ENCODE measurements at places on chromosomes 1 and 21.

DNA sequence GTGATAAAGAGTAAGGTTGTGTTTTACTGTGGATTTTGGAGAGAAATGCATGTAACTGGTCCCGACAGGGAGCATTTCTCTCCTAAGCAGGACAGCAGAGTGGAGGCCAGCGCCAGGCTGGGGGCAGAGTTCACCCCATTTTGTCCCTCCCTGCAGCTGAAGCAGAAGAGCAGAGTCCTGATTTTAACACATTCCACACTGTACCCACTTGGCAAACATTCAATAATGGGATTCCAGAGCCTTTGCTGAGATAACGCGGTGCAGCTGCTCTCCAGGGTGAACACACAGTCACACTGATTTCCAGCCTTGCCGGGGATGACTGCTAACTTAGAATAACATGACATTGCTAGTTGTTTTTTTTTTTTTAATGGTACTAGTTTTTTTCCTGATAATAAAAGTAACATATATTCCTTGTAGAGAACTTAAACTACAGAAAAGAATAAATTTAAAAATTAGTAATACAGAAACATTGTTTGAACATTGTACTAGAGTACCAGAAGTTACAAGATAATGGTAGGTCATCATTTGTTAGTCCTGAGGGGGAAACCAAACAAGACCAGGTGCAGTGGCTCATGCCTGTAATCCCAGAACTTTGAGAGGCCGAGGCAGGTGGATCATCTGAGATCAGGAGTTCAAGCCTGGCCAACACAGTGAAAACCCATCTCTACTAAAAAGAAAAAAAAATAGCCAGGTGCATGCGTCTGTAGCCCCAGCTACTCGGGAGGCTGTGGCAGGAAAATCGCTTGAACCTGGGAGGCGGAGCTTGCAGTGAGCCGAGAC lies 77.2 kb downstream of the SCCPDH start:
- DNase-seq: no peak

GRCh38 chr1:115241309-115241708 lies 96.7 kb downstream of the NGF start:
- DNase-seq: no peak

DNA sequence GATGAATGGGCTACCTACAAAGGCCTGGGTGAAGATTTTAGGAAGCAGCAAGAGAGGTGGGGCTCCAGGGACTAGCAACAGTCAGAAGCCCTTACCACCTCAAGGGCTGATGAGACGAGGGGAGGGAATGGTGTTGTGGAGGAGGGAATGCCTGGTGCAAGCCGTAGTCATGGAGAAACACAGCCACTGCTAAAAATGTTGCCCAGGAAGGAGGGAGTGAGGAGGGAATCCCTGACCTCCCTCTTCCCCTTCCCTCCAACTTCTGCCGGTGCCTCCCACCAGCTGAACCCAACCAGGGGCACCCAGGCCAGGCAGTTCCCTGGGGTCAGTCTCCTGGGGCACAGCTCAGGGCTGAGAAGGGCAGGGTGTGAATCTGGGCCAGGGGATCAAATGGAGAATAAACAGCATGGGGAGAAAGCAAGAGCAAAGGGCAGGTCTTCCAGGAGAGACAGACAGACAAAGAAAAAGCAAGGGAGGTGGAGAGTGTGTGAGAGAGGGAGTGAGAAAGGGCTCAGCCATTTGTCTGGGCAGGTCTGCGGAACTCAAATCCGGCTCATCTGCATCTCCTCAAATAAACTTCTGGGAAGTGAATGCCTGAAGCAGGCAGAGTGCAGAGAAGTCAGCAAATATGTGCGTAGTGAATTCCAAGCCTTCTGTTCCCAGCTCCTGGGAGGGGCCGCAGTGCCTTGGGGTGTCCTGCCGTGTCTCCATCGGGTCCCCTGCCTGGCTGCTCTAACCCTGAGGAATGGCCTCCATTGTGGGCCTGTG lies 27.1 kb upstream of the POU3F1 start:
- DNase-seq: no peak

- no peak for DNase-seq
Observed at GRCh38 chr1:2053217-2053616, 3.0 kb downstream of the PRKCZ start.

DNA sequence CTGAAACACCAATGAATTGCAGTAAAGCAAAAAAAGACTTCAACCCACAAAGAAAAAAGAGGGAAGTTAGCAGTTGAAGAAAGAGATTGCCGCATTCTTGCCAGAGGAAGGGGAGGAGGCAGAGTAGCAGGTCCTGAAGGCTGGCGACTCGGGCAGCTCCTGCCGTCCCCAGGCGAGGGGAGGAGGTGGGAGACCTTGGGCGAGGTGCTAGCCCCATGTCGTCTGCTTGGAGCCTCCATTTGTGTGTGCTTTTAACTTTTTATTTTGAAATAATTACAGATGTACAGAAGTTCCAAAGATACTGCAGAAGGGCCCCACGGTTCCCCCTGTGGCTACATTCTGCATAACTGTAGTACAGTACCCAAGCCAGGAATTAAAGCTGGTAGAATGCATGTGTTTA lies 6.7 kb downstream of the TRPM2 start:
- no peak for DNase-seq

DNA sequence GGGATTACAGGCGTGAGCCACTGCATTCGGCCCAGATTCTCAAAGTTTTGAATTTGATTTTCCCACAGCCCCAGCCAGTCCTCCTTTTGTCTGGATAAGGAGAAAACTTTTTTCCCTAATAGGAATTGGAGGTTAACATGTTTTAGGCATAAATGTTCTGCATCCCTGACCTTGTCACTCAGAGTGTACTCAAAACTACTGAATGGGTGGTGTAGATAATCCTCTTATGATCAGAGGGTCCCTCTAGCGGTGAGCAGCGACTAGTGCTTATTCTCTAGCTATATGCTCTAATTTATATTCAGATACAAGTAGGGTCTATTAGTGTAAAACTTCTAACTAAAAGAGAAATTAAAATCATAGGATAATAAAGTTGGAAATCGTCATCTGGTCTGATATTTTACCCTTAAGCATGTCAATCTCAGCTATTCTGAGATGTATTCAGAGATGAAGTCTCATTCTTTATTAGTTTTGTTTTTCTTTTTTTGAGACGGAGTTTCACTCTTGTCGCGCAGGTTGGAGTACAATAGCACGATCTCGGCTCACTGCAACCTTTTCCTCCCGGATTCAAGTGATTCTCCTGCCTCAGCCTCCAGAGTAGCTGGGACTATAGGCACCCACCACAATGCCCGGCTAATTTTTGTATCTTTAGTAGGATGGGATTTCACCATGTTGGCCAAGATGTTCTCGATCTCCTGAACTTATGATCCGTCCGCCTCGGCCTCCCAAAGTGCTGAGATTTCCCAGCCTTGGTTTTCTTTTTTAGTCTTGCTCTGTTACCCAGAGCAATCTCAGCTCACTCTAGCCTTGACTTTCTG lies 2.7 kb upstream of the PSMD4 start:
- DNase-seq: no peak

DNA sequence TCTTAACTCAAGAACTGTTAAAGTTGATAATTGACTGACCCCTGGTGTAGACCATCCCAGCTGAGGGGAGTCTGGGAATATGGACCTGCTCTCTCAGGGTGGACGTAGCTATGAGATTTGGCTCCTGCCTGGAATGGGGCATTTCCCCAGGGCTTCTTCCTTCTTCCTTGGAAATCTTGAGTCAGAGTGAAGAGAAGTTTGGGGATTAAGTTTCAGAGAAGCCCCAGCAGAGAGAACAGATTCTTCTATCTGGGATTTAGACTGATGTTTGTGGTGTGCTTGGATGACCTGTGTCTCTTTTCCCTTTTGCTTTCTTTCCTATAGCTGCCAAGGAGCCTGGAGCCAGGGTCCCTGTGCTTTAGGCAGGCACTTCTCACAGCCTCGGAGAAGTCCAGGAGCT lies 13.2 kb downstream of the AKR1A1 start:
- no peak for DNase-seq

DNA sequence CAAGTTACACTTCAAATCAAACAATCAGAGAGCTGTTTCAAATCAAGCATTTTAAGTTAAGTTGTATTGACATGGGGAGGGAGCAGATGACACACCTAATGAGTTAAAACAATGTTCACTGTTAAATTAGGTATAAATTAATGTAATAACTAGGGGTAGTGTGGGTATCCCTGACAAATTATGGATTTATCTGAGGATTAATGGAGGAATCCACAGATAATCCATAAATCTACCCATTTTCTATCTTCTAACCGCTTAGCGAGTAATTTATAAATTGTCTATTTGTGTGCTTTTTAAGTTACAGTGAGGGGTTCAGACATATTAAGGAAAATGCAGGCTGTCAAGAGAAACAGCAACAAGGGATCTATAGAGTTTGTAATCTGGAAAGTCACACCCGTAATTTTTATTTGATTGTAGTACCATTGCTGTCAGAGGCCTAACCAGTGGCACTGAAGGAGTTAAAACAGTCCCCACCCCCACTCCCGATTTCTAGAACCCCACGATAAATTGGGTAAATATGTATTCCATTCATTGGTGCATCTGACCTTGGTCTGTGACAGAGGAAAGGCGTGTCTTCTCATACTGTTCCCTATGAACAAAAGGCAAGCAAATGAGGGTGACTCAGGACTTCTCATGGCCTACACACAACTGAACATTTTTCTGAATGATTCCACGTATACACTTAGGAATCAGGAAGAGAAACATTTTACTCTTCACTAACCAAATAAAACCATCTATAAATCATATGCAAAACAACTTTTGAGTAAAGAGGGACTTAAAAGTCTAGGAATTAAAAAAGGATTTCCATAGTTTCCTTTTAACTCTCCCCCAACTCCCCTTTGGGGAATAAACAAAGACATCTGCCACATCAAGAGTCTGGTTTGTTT lies 7.4 kb downstream of the IRF2BP2 start:
- no peak for DNase-seq

DNA sequence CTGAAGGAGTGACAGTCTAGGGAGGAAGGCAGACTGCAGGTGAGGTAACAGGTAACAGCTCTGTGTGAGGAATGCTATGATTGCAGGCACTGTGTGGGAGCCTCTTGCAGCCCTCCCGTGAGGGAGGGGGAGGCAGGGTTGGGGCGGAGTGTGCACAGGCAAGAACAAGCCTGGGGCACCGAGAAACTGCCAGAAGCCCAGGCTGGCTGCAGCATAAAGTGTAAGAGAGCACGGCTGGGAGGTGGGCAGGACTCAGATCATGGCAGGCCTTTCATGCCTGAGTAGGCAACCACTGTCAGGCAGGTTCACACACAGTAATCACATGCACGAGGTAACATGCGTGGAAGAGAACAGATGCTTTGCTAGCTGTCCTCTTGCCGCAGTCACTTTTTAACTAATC lies 11.3 kb upstream of the RHEX start:
- no peak for DNase-seq

- DNase-seq: no peak
Observed at GRCh38 chr1:89624314-89624713, 8.6 kb upstream of the LRRC8C start.

GRCh38 chr1:117572546-117572945 lies 33.3 kb upstream of the TENT5C start:
- no peak for DNase-seq

- DNase-seq: no peak
Observed at GRCh38 chr1:69991644-69992043, 213.7 kb downstream of the LRRC40 start.

DNA sequence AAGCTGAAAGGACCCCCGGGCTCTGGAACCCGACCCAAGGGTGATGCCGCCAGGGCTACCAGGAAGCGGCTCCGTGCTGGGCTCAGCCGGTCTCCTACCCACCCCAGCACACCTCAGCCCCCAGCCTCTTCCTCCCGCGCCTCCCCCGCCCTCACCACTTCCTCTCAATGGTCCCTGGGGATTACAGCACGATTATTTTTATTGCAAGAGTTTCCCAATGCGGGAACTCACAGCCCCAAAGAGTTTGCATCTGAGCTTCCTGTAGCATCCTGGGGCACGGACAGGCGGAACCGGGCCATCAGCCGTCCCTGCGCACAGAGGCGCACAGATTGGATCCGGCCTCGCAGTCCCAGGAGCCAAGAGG lies 8.7 kb upstream of the SLX9 start:
- no peak for DNase-seq

DNA sequence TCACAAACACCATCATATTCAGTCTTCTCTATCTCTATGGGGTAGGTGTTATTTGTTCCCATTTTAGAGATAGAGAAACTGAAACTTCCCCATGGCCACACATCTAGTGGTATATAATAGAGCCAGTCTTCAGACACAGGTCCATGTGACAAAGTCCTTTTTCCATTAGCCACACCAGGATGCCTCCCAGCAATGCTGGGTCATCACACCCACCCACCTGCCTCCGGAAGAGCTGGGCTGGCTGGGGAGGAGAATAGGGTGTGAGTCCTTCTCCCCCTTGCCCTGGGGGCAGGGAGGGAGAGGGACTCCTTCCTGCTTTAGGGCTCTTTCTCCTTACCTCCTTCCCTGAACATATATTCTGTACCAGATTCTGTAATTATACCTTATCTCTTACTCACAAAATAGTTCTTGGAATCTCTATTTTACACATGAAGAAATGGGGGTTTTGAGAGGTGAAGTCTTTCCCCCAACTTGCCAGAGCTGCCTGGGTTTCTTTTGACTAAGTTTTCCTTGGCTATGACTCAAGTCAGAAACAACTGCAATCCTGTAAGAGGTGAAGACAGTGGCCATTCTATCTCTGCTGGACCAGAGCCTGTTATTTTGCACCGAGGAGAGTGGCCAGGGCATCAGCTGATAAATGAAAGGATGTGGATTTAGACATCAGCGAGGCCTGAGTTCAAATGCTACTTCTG lies 30.0 kb downstream of the SOX13 start:
- no peak for DNase-seq

DNA sequence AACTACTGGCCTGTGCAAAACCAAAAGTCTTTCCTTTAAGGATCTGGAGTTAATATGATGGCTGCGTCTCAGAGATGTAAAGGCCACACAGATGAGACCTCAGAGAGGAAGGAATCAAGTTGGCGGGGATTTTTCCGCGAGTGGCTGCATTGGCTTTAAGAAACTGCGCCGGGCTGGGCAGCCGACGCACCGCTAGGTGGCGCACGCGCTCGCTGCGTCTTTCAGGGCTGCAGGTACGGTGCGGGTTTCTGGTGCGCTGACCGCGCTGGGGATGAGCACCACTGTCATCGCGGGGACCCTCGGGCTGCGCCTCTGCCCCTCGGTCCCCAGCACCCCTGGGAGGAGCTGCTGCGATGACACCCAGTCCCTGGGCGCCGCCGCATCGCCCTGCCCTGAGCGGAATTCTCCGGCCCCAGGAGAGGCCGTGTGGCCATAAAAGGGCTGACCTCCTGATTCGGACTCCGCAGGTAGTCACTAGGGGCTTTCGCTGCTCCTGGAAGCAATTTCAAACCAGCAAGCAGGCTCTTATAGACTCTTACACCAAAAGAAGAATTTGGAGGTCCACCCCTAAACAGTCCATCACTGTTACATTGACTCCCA lies 241.0 kb downstream of the KCNJ6 start:
- DNase-seq: peak; percentile 33

- DNase-seq: no peak
Observed at GRCh38 chr1:88888750-88889149, 2.6 kb downstream of the GTF2B start.

All from stimulated activated CD4-positive, alpha-beta T cell treated with anti-CD3 and anti-CD28 coated beads, Interleukin-1b, Interleukin-23, amount 100 ng/mL, for 24 hours (primary cell).